ENCODE measurements at places on chromosomes 13 and 19.

- no peak for DNase-seq
Observed at GRCh38 chr19:5444431-5444830, 10.8 kb upstream of the ZNRF4 start.

DNA sequence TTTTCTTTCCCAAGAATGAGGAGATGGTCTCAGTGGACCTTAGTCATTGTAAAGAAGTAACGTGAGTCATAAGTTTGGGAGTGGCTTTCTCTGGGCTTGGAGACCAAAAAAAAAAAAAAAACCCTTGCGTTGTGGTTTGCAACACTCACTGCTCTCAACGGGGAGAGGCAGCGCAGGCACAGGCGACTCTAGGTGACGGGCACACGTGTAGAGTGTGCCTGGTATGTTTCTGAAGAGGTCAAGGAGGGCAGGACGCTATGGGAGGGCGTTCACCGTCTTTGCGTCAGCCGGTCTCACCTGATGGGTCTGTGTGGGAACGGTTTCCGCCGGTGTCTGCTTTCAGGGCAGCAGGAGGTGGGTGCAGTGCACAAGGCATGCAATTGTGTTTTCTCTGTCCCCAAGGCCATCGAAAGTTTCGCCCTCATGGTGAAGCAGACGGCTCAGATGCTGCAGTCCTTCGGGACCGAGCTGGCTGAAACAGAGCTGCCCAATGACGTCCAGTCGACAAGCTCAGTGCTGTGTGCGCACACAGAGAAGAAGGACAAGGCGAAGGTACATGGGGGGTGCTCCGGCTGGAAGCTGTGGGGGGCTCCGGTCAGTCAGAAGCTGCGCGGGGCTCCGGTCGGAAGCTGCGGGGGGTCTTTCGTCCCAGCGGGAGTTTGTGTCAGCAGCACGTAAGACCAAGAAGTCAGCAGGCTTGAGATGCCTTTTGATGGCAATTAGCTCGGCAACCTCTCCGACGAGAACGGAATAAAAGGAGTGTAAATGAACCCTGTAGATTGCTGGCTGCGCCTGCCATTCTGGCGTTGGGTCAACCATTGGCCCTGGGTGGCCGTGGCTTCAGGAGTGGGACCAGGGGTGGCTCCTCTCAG is 40.8 kb upstream of the F7 start:
- no peak for DNase-seq

GRCh38 chr19:45827459-45828093 is 12.5 kb upstream of the RSPH6A start:
- DNase-seq: no peak

DNA sequence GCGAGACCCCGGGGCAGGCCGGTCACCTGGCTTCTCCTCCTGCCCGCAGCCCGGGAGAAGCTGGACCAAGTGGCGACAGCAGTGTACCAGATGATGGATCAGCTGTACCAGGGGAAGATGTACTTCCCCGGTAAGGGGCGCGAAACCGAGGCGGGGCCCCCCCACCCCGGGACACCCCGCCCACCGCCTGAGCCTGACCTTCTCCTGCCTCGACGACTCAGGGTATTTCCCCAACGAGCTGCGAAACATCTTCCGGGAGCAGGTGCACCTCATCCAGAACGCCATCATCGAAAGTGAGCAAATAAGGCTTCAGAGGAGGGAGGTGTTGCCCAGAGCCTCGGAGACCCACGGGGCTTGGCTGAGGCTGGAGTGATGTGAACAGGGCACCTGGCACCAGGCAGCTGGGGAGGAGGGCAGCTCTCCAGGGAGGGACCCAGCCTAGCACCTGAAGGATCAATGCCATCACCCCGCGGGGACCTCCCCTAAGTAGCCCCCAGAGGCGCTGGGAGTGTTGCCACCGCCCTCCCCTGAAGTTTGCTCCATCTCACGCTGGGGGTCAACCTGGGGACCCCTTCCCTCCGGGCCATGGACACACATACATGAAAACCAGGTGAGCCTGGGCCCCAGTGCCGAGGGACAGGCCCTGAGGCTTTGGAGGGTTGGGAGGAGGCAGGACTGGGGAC is 629 bp downstream of the IZUMO4 start:
- no peak for DNase-seq

GRCh38 chr19:45234089-45234869 is 10.9 kb downstream of the EXOC3L2 start:
- DNase-seq: no peak

DNA sequence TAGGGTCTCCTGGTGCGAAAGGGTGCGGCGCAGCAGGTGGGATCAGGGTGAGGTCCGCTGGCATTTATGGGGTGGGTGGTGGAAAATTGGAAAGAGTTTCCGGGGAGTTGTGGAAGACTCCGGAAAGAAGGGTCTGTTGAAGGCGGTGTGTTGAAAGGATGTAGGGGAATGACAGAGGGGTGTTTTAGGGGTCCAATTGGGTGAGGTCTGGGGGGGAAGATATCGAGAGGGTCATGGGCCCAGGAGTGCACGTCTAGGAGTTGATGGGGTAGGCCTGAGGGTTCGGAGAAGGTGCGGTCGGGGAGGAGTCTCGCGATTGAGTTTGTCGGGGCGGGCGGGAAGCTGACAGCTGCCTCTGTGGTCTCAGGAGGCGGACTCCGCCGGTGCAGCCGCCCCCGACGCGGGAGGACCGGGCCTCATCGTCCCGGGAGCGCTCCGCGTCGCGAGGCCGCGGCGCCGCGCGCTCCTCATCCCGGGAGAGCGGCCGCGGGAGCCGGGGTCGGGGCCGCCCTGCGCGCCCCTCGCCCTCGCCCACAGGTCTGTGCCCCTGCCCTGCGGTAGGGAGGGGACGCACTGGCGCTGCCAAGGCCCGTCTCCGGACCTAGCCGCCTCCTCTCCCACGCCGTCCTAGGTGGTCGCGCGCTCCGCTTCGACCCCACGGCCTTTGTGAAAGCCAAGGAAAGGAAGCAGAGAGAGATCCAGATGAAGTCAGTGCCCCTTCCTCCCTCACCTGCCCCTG is 7.0 kb downstream of the PGLYRP1 start:
- no peak for DNase-seq

All from right hindlimb (tissue), 1 donor.